Activated T-helper 1 cell treated with anti-CD3 and anti-CD28 coated beads, Interleukin-12 subunit alpha, Interleukin-12 subunit beta, Interleukin-2, Interleukin-4 antibody, amounts not matched to agents 30 ng/mL and 10 ng/mL and 1 ng/mL, durations not matched to agents 14 hours and 24 hours and 36 hours (primary cell): ENCODE measurements at places on chromosomes 1 and 21. TPM values are rescaled to one million over a fixed set of nuclear protein-coding genes. Genes with fewer than 3 reads are reported as not detected.

TPTE gene
- total RNA-seq, result not detected in 2 replicates

AMY1A gene
- total RNA-seq, result not detected in 2 replicates

SPAG17 gene
- not detected in 2 replicates for total RNA-seq

FAM72D gene
- total RNA-seq, result 7.8 and 8.7 TPM in 2 replicates

DNA sequence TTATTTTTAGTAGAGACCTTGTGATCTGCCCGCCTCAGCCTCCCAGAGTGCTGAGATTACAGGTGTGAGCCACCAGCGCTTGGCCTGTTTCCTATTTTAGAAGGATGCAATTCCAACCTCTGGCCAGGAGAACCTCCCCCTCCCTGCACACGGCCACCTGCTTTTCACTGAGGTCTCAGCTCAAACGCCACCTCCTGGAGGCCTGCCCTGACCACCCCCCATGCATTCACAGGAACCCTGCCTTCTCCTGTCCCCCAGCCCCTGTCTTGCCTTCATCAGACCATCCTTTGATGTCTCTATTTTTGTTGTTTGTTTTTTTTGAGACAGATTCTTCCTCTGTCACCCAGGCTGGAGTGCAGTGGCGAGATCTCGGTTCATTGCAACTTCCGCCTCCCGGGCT is 2.3 kb downstream of the SRM start:
- peak overlapping the region; percentile 60 for H3K4me3 ChIP-seq
- peaks cover 30% of the 10 kb centered on the region for H3K36me3 ChIP-seq
- no peaks in the 10 kb centered on the region for H3K27me3 ChIP-seq
- no peak for DNase-seq
- H3K27ac ChIP-seq, result no peak overlapping the region

DNA sequence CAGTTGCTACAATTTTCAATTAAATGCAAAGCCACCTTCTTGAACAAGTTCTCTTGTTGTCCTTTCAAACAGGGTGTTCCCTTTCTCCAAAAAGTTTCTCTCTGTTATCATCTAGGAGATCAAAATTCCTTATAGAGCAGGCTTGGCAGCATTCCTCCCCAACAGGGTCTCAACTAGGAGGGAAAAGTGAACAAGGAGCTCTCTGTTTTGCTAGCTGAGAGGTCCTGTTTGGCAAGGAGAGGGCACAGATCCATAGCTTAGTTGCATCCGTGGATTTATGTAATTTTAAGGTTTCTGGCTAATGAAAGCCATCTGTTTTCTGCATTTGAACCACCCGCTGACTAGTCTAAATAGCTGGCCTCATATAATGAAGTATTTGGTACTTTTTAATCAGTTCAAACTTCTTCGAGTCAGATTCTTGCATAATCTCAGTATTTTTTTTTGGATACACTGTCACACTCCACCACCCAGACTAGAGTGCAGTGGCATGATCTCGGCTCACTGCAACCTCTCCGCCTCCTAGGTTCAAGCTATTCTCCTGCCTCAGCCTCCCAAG is 54.0 kb downstream of the APP start:
- no peak overlapping the region for H3K4me3 ChIP-seq
- no peak overlapping the region for H3K27ac ChIP-seq
- H3K36me3 ChIP-seq, result no peaks in the 10 kb centered on the region
- DNase-seq, result no peak
- no peaks in the 10 kb centered on the region for H3K4me1 ChIP-seq

- peaks cover 24% of the 10 kb centered on the region for H3K27me3 ChIP-seq
- DNase-seq, result no peak
- no peak overlapping the region for H3K4me3 ChIP-seq
- no peaks in the 10 kb centered on the region for H3K4me1 ChIP-seq
- no peaks in the 10 kb centered on the region for H3K36me3 ChIP-seq
Observed at GRCh38 chr1:54936791-54937190, 43.6 kb upstream of the TMEM61 start.

- DNase-seq, result no peak
- peaks cover 8% of the 10 kb centered on the region for H3K36me3 ChIP-seq
- H3K4me1 ChIP-seq, result peaks cover 100% of the 10 kb centered on the region
- peaks cover 3% of the 10 kb centered on the region for H3K27me3 ChIP-seq
- peak overlapping the region; percentile 90 for H3K27ac ChIP-seq
Observed at GRCh38 chr1:234844479-234845031, 234.6 kb upstream of the IRF2BP2 start.

DNA sequence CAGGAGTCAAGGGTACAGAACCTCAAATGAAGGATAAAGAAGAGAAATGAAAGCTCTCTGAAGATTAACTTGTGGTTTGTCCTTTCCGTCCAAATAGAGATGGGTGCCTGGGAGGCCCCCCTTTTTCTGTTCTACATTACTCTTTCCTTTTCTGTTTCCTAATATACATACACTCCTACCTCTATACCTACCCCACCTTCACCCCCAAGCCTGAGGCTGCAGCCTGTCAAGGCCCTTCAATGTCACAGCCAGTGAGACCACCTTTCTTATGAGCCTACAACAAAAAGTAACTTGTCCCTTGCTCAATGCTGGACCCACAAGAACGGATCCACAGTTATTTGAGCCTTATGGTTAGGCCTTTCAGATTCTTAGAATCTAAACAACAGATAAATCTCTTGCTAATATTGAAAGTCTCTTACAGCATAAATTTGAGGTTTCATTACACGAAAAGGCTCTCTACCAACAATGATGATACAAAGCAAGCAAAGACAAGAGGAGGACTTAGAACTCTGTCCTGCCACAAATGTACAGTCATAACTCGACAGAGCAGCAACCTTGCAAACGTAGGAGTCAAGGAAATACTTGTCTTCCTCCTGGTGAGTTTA is 4.1 kb upstream of the TRAF3IP3 start:
- H3K27ac ChIP-seq, result peak overlapping the region; percentile 98
- DNase-seq, result peak; percentile 42
- H3K27me3 ChIP-seq, result no peaks in the 10 kb centered on the region
- peaks cover 15% of the 10 kb centered on the region for H3K36me3 ChIP-seq

DNA sequence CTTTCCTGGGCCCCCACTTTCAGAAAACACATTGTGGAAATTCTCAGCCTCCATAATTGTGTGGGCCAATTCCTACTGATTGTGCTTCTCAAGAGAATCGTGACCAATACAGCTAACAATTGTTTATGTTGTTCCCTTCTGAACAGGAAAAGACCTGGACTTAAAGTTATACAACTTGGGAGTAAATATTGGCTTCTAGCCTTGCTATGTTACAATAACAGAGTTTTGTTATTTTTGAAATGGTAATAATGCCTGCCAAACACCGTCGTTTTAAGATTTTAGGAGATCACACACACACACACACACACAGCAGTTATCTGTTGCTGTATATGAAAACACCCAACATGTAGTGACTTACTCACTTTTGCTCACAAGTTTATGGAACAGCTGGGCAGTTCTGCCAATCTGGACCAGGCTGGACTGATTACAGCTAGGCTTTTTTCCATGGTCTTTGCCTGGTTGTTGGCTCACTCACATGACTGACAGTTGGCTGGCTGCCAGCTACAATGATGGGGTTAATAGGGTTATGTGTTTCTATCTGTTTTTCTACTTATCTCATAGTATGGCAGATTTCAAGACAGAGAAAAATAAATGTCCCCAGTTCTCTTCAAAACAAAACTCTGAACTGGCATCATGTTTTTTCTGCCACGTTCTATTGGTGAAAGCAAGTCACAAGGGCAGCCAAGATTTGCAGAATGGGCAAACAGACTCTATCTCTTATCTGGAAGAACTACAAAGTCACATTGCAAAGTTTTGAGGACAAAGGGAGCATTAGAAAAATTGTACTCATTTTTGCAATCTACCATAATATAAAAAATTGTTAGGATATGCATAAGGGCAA is 447.5 kb downstream of the NEGR1 start:
- no peak overlapping the region for H3K4me3 ChIP-seq
- no peak for DNase-seq
- no peaks in the 10 kb centered on the region for H3K27me3 ChIP-seq
- no peaks in the 10 kb centered on the region for H3K36me3 ChIP-seq

DNA sequence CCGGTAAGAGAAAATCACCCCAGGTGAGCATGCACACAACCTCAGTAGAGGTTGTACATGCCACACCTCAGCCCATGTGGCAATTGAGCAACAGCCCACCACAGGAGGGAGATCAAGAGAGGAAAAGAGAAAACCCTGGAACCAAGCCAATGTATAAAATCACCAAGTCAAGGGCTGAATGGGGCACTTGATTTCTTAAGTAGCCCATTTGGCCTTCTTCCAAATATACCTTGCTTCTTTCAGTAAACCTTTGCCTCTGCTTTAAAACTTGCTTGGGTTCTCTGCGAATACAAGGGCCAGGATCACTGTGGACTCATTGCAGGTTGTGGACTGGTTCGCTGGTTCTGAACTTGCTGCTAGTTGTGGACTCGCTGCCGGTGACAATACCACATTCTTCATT is 1814.0 kb downstream of the PLA2G4A start:
- no peaks in the 10 kb centered on the region for H3K36me3 ChIP-seq
- no peaks in the 10 kb centered on the region for H3K27me3 ChIP-seq
- H3K4me3 ChIP-seq, result no peak overlapping the region

DNA sequence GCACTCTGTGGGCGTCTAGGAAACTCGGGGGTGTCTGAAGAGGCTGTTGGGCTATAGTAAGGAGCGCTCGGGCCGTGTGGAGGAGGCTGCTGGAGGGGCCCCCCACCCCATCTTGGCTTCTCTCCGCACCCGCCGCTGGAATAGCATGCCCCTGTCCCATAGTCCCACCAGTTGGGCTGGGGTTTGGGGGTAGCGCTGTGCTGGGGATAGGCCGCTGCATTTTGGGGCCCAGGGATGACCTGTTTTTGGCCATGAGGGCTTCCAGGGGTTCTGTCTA is 511 bp downstream of the EFNA3 start:
- no peak for DNase-seq
- peaks cover 54% of the 10 kb centered on the region for H3K27me3 ChIP-seq
- H3K4me3 ChIP-seq, result peak overlapping the region; percentile 67
- H3K36me3 ChIP-seq, result peaks cover 4% of the 10 kb centered on the region

GRCh38 chr1:176029155-176029554 is 177.9 kb downstream of the COP1 start:
- no peak overlapping the region for H3K27ac ChIP-seq
- no peak for DNase-seq
- H3K36me3 ChIP-seq, result peaks cover 16% of the 10 kb centered on the region
- no peak overlapping the region for H3K4me3 ChIP-seq
- peaks cover 11% of the 10 kb centered on the region for H3K4me1 ChIP-seq

DNA sequence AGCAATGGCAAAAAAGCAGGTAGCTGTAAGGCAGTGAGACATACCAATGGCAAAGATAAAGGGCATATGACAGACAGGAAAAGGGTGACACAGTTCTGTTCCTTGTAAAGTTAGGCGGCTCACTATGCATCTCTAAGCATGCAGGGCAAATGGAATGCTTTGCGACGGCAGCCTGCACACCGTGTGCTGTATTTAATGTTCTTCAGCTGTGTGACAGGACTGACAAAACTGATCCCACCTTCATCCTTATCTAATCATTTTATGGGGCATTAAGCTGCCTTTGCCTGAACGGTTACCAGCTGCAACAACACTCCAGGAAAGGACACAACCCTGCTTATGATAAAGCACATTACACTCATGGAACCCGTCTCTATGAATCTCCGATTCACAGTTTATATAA is 80.5 kb upstream of the VAV3 start:
- H3K36me3 ChIP-seq, result peaks cover 3% of the 10 kb centered on the region
- peaks cover 3% of the 10 kb centered on the region for H3K27me3 ChIP-seq
- H3K27ac ChIP-seq, result no peak overlapping the region
- no peak for DNase-seq

- H3K27me3 ChIP-seq, result no peaks in the 10 kb centered on the region
- H3K4me3 ChIP-seq, result no peak overlapping the region
- no peaks in the 10 kb centered on the region for H3K4me1 ChIP-seq
- DNase-seq, result no peak
- no peak overlapping the region for H3K27ac ChIP-seq
Observed at GRCh38 chr1:178418284-178418955, 78.3 kb downstream of the CLEC20A start.

DNA sequence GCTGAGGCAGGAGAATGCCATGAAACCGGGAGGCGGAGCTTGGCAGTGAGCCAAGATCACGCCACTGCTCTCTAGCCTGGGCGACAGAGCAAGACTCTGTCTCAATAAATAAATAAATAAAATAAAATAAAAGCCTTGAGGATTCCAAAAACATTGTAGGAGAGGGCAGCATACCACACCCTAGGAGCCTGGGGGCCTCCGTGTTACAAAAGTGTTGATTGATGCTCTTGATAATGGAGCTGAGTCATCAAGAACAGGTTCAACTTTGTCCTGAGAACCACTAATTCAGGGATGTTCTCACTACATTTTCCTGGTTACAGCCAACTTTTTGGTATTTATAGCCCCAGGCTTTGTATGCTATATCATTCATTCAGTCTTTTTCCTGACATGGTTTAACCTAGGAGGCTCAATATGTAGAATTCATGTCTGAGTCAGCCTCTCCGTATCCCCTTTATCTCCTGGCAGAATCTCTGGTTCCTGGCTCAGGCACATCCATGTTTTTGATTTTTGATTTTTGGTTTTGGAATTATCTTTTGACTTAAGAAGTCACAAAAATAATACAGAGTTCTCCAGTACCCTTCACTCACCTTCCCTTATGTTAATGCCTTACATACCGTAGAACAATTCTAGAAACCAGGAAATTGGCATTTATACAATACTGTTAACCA is 69.4 kb downstream of the LRRC8D start:
- H3K4me3 ChIP-seq, result no peak overlapping the region
- peaks cover 12% of the 10 kb centered on the region for H3K36me3 ChIP-seq
- no peak overlapping the region for H3K27ac ChIP-seq

DNA sequence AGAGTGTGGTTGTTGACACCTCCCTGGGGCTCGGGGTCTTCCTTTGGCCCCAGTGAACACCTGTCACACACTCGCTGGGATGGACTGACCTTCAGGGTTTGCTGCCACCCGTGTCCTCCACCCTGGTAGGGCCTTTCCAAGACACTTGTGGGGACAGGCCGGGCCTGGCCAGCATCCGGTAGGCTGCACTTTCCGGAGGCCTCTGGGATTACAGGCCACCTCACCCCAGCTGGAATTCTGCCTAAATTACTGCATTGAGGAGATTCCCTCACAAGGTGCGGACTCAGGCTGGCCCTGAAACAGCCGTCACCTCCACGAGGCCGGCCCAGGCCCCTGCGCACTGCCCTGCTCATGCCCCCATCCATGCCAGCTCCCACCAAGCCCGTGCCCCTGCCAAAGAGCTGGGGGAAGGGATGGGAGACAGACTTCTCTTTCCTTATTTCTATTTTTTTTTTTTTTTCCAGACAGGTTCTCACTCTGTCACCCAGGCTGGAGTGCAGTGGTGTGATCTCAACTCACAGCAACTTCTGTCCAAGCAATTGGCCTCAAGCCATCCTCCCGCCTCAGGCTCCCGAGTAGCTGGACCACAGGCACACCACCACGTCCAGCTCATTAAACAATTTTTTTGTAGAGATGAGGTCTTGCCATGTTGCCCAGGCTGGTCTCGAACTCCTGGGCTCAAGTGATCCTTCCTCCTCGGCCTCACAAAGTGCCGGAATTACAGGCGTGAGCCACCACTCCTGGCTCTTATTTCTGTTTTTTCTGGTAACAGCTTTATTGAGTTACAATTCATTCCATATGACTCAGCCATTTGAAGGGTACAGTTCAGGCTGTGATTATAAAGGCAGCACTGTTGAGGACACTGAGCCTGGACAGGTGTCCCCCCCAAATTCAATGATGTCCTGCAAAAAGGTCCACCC is 11.3 kb downstream of the CSTB start:
- no peaks in the 10 kb centered on the region for H3K27me3 ChIP-seq
- no peak for DNase-seq
- no peak overlapping the region for H3K27ac ChIP-seq
- H3K36me3 ChIP-seq, result peaks cover 6% of the 10 kb centered on the region

- H3K27me3 ChIP-seq, result peaks cover 2% of the 10 kb centered on the region
- H3K27ac ChIP-seq, result no peak overlapping the region
- no peak overlapping the region for H3K4me3 ChIP-seq
- peaks cover 16% of the 10 kb centered on the region for H3K4me1 ChIP-seq
- no peak for DNase-seq
Observed at GRCh38 chr1:28326984-28327383, 1.9 kb upstream of the MED18 start.
